ENCODE measurements at places on chromosomes 5 and 9.

- peak; percentile 60 for DNase-seq
Observed at GRCh38 chr5:137289856-137290255, 209.3 kb downstream of the SPOCK1 start.

- no peak for DNase-seq
Observed at GRCh38 chr9:89025553-89025952, 34.3 kb downstream of the S1PR3 start.

DNA sequence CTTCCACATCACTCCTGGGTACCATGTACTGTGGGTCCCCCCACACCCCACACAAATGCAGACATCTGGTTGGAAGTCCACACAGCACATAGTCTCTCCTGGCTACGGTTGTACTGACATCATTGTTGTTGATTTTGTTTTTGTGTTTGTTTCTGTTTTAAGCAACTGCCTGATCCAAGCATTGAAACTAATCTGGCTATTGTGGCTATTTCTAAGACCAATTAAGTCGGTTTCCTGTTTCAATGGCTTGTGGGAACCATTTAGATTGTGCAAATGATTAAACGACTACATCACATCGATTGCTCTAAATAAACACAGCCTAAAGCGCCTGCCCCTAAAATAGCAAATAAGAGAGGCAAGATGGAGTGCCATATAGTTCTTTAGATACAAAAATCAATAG lies 226.8 kb upstream of the IRX4 start:
- no peak for DNase-seq

DNA sequence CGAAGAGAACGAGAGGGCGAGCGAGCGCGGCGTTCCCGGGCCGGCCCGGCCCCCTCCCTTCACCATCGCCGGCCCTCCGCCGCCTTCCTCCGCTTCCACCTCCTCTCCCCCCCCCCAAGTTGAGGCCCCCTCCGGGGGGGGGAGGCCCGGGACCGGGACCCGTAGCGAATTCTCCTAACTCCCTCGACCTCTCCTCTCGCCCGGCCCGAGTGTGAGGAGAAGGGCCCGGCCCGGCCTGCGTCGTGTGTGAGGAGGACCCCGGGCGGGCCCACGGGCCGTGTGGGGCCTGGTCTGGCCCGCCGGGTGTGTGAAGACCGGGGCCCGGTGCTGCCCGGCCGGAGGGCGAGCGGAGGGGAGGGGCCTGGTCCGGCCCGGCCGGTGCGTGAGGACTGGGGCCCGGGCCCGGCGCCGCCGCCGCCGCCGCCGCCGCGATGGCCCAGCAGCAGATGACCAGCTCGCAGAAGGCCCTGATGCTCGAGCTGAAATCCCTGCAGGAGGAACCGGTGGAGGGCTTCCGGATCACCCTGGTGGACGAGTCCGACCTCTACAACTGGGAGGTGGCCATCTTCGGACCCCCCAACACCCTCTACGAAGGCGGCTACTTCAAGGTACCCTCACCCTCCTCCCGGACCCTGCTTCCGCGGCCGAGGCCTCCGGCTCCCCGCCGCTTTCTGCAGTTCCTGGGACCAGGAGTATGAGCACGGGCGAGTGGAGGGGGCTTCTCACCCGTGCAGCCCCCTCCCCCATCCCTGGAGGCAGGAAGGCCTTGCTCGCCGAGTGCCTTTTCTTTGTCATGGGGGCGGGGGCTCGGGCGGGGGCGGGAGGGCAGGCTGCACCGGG lies 587 bp downstream of the UBE2R2 start:
- peak; percentile 75 for DNase-seq

- DNase-seq, result no peak
Observed at GRCh38 chr9:746661-747434, 94.6 kb upstream of the DMRT1 start.

GRCh38 chr5:86757824-86758223 lies 140.1 kb downstream of the COX7C start:
- DNase-seq, result peak; percentile 4

DNA sequence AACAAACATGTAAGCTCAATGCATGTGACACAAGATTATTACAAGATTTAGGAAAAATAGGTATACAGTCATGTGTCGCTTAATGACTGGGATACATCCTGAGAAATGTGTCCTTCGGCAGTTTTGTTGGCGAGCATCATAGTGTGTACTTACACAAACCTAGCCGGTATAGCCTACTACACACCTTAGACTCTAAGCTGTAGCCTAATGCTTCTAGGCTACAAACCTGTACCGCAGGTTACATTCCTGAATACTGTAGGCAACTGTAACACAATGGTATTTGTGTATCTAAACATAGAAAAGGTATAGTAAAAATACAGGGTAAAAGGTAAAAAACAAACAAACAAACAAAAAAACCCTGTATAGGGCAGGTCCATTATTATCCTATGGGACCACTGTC lies 27.7 kb downstream of the MSX2 start:
- DNase-seq, result no peak

DNA sequence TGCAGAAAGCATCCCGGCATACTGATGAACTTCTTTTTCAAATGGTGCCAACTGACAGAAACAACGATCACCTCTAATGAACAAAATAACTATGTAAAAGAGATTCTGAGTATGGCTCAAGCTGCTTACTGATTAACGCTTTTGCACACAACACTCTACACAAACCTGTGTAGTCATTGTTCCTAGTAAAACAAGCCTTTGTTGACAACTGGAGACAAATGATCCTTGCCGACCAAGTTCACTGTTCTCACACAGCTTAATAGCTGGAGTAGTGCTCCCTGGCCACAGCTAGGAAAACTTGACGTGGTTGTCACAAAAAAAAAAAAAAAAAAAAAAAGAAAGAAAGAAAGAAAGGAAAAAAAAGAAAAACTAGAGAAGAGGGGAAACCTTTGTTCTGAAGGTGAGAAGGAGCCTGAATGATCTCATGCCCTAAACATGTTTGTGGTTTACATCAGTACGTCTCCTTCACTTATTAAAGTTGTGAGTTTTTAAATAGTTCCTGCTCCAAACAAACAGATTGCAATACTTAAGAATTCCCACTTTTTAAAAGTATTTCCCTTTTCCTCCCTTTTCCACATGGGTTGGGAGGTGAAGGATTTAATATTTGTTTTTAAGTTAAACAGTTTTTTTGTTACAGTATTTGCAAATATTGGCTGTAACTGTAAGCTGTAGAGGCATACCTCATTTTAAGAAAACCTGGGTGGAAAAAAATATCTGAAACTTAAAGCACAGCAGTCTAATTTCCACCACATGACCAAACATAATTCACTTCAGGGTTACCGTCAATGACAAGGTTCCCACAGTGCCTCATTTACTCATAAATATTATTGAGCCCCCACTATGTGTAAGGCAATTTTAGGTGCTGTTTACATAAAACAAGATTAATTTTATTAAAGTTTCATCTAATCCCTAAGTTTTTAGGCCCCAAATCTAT lies 63.7 kb downstream of the GLIS3 start:
- DNase-seq, result peak; percentile 69

DNA sequence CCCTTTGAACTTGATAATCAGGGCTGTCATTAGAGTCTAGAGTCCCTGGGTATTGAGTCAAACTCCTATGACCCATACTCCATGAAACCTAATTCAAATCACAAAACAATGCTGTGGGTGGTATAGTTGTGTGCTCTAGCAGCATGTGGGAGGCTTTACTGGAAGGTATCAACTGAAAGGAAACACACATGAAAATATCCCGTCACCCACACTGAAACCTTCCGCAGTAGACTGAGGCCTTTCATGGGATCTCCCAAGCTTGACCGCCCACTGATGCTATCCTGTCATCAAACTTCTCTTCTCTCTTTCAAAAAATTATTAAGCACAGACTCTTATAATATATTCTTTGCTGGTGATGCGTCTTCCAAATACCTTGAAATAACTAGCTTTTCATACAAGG lies 569.1 kb upstream of the MEF2C start:
- no peak for DNase-seq

- DNase-seq, result no peak
Observed at GRCh38 chr9:95670122-95670521, 153.4 kb upstream of the PTCH1 start.

DNA sequence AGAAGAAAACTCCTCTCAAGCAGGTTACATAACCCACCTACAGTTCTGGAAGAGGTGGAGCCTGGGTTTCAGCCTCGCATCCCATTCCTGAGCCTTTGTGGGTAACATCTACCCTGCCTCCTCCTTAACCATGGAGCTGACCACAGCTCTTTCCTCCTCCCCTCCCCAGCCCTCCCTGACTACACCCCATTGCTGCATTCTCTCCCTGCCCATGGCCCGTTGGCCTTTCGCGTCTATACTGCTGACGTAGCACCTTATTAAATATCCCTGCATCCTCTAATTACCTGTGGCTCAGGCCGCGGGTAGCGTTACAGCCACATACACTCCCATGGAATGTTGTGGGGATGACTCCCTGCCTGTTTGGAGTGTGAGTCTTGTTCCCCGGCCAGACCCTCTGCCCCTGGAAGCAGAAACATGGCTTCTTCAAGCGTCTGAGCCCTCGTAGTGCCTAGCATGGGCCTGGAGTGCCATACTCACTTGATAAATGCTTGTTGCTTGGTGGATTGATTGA lies 72.8 kb downstream of the WWC1 start:
- DNase-seq, result no peak

GRCh38 chr5:141876628-141877355 lies 1.4 kb downstream of the PCDH1 start:
- DNase-seq, result no peak

DNA sequence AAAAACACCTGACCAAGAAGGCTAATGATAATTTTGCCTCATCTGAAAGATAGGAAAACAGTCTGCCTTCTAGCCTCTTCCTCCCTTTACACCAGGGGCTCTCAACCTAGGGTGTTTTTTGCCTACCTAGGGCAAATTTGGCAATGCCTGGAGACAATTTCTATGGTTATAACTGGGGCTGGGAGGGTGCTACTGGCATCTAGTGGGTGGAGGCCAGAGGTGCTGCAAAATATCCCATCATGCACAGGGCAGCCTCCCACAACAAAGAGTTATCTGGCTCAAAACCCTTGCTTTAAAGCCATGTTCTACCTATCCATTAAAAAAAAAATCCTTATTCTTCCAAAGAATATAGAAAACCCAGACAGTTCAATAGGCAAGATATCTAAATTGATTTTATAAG lies 45.0 kb upstream of the NR3C1 start:
- no peak for DNase-seq

GRCh38 chr9:72207278-72207677 lies 58.0 kb downstream of the GDA start:
- no peak for DNase-seq

GRCh38 chr9:96720435-96720834 lies 57.5 kb downstream of the ZNF510 start:
- no peak for DNase-seq

GRCh38 chr9:121345070-121345469 lies 25.0 kb downstream of the STOM start:
- DNase-seq, result no peak

DNA sequence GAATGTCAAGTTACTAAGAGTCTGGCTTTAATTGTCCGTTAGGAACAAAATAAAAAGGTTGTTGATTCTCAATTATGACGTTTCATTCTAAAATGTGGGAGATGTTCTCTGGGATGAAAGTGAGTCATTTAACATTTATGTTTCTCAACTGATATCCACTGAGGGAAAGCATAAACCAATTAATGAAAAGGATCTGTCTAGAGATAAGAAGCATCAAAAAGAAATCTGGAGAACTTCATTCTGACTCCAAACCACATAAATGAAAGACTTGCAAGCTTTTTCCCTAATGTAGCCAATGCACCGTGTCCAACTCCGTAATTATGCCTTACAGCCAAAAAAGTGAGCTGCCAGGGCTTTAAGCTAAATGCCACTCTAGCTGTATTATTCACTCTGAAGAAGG lies 654.2 kb downstream of the TLE1 start:
- peak; percentile 55 for DNase-seq

GRCh38 chr5:122322801-122323548 lies 10.9 kb downstream of the SNCAIP start:
- DNase-seq, result peak; percentile 29

GRCh38 chr5:146662229-146662628 lies 146.2 kb upstream of the GPR151 start:
- DNase-seq, result peak; percentile 53

- no peak for DNase-seq
Observed at GRCh38 chr9:91214867-91215266, 146.9 kb downstream of the AUH start.

DNA sequence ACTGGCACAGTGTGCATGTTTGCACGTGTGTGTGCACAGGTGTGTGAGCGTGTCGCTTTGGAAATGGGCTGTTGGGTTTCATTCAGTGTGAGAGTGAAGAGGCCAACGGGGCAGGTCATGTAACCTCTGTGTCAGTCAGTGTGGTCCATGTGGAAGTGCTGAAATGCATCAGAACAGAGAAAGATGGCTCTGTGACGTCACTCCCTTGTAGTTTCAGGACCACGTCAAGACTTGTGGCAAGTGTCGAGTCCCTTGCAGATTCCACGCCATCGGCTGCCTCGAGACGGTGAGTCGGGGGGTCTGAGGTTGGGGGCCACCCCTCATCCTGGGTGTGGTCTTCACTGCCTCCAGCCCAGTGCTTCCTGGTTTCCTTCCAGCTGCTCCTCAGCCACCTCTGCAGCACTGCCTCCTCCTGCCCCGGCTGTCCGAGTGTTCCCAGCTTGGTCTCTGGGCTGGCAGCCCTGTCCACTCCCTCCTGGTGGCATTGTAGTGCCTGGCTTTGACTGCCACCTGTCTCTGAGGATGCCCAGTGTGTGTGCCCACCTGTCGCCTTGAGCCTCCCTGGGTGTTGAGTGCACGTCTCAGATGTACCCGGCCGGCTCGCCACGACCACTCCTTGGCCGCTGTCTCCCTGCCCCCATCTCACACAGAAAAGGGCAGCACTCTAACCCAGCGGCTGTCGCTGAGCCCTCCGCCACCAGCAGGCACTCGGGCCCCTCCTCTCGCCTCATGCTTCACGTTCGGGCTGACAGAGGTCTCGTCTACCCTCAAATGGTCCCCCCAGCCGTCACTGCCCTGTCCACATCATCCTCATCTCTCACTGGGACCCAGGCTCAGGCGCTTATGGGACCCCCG lies 28.0 kb downstream of the FBXW5 start:
- DNase-seq, result no peak

DNA sequence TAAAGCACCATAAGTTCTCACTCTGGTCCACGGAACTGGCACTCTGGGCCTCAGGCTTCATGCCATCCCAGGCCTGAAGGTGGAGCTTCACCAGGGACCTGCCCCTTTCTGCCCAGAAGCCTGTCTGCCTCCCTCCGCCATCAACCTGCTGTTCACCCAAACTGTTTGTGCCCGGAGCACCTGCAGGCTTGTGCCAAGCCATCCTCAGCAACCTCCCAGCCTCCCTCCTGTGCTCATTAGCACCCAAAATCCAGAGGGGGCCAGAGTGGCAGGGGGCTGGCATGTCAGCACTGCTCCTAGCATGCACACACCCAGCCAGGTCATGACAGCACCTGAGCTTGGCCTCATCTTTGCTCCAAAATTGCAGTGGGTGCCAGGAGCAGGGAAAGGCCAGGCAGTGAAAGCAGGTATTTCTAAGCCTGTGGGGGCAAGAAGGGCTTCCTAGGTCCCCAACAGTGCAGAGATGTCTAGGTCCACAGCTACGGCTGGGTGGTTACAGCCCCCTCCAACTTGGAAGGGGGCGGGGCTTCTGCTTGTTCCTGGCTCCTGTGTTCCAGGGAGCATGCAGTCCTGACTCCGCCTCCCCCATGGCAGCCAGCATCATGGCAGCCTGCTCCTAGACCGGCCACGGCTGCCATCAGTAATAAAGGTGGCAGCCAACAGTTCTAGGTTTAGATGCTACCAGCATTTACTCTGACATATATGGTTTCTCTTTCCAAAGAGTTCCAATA lies 85.1 kb downstream of the GIN1 start:
- no peak for DNase-seq

All from fibroblast of pulmonary artery (primary cell).